ENCODE measurements at places on chromosomes 4 and X.

DNA sequence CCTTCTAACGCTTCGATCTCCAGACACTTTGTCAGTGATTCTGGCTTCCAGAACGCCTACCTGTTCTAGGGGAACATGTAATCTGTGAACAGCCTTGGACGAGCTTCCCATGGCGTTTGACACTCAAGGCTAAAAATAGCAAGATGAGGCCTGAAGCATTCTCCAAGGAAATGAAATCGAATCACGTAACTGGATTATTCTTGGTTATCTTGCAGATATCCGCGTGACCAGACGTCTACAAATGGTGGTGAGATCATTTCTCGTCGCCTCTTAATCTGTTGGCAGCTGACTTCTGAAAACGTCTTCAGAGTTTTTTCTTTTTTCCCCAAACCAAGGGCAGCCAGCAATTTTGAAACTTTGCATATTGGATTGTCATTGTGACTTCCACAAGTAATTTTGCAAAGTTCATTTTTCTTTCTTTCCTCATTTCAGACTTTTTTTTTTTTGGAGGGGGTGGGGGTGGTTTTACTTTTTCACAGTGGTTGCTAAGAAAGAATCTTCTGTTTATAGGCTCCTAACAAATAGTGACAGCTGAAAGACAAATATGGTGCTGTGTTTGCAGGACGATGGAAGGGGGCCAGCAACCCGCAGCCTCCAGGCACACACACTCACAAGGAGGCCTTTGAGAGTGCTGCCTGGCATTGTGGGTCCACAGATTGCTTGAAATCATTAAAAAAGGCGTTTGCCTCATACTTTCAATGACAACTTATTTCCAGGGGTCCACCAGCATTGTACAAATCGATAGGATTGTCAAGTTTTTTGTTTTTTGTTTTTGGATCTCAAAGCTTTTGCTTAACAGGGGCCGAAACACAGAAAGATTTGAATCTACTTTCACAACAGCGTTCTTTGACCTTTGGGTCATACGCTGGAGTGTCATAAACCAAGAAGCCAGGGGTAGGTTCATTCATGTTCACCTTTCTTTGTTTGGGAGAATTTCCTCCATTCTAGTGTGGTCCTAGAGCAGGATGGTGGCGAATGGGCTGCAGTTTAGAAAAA, 32.4 kb upstream of the PDLIM3 start:
- no peak for DNase-seq

GRCh38 chr4:20255823-20256222, 4.1 kb downstream of the SLIT2 start:
- no peak for DNase-seq

- DNase-seq: no peak
Measured at GRCh38 chr4:75081561-75081960, 148.6 kb downstream of the PARM1 start.

DNA sequence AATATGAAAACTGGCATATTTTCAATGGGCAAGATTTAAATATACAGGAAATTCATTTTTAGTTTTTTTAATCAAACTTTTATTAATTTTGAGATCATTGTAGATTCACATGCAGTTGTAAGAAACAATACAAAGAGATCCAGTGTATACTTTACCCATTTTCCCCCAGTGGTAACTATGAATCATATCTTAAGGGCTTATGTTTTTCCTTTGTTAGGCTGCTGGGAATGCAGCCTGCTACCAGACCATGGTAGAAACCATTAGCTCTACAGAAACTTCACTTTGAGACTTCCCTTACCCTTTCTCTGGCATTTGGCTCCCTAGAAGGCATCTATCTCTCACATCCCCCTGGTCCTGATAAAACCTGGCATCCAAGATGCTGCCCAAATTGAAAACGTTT, 147.6 kb upstream of the EOLA2 start:
- DNase-seq: no peak

GRCh38 chr4:137545461-137545861, 13.2 kb upstream of the PCDH18 start:
- no peak for DNase-seq

DNA sequence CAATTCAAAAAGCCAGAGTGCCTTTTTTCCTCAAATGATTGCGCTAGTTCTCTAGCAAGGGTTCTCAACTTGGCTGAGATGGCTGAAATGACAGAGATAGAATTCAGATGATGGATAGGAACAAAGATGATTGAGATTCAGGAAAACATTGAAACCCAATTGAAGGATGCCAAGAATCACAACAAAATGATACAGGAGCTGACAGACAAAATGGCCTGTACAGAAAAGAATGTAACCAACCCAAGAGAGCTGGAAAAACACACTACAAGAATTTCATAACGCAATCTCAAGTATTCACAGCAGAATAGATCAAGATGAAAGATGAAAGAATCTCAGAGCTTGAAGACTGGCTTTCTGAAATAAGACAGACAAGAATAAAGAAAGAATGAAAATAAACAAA, 51.7 kb upstream of the MMAA start:
- no peak for DNase-seq

GRCh38 chrX:111719426-111720210, 38.6 kb downstream of the ALG13 start:
- DNase-seq: no peak

- no peak for DNase-seq
Measured at GRCh38 chr4:48470570-48470969, 12.6 kb upstream of the SLC10A4 start.

DNA sequence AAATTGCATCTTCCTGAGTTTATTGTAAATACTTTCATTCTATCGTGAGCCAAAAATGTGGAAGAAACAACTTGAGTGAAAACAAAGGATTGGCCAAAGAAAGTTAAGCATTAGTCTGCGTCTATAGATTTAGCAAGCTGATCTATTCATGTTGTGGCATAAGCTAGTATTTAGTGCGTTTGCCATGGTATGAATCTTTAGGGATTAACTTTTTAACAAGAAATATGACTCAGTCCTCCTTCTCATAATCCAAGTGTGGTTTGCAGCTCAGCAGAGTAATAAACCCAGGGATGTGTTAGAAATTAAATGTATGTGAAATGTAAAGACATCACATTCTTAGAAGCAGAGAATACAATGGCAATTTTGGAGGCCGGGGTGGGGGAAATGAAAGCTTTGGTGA, 1110.9 kb downstream of the NLGN4X start:
- no peak for DNase-seq

GRCh38 chrX:22542641-22543040, 269.9 kb downstream of the CBLL2 start:
- no peak for DNase-seq

- DNase-seq: no peak
Measured at GRCh38 chrX:57172544-57172943, 35.3 kb upstream of the SPIN2A start.

GRCh38 chr4:34643476-34643875, 1600.8 kb downstream of the ARAP2 start:
- no peak for DNase-seq
